ENCODE measurements at places on chromosomes 1 and 21.

- no peak for DNase-seq
Observed at GRCh38 chr21:42407476-42407875, 3.8 kb downstream of the UBASH3A start.

- DNase-seq = peak; percentile 72
Observed at GRCh38 chr1:37477198-37477931, 3.0 kb downstream of the ZC3H12A start.

DNA sequence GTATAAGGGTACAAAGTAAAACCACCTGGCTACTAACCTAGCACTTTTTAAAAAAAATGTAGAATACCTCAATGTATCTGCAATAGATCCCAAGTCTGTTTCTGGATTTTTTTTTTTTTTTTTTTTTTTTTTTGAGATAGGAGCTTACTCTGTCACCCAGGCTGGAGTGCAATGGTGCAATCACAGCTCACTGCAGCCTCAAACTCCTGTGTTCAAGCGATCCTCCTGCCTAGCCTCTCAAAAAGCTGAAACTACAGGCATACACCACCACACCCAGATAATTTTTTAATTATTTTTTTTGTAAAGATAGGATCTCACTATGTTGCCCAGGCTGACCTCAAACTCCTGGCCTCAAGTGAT lies 537.5 kb upstream of the CAMK1G start:
- DNase-seq = no peak

GRCh38 chr1:28313702-28314546 lies 14.9 kb upstream of the MED18 start:
- DNase-seq = no peak

- DNase-seq = no peak
Observed at GRCh38 chr1:56550138-56550858, 29.1 kb downstream of the PLPP3 start.

DNA sequence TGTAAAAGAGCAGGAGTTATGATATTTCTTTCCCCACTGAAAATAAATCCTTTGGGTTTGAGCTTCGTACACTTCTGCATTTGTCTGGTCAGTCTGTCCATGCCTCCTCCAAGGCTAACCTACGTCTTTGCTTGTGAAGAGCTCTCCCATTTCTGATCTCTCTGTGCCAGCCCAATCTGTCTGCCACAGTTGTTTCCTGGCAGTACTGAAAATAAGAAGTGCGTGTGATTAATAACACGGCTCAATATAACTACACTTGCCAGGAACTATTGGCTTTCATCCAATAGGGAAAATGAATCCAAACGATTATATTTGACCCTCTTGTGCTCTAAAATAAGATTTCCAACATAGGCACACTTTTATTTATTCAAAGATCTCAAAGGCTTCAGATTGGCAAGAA lies 19.2 kb upstream of the COL24A1 start:
- no peak for DNase-seq

DNA sequence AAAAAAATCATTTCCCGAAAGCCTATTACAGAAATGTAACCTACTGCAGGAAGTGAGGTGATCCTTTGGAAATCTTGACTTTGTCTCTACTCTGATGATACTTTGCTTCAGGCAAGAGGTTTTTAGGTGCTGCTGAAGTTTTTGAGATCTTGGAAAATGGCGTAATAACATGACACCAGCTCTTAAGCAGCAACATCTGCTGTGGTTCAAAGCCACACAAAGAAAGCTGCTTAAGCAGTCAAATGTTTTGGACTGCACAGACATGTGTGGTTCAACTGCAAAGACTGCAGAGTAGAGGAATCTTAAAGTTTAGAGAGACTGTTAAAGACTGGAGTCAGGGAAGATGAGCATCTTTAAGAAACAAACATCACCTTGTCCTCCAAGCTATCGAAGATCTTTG lies 139.0 kb downstream of the RASAL2 start:
- no peak for DNase-seq

DNA sequence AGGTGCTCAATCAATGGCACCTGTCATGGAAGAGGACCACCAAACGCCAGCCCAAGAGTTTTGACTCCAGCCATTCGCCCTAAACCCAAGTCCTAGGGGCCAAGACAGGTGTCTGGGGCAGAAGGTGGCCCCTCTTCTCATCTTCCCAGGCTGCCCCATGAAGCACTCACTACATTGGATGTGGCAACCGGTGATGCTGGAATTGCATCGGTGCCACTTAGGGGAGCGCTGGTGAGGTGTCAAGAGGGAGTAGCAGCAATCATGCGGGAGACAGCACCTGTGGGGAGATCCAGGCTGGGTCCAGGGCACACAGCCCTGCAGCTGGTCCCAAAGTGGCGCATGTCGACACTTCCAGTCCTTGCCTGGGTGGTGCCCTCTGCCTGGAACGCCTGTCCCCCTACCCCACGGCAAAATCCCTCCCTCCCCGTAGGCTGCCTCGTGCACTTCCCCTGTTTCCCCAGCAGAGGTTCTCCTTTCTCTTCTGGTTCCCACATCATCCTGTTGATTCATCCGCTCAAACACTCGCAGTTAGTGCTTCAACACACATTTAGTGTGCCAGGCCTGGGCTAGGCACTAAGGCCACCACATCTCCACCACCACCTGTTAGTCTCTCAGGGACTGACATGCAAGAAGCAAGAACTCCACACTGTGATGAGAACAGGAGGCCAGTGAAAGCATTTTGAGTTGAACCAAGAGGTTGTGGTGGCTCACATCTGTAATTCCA lies 18.5 kb downstream of the PLA2G2D start:
- DNase-seq = peak; percentile 24

- no peak for DNase-seq
Observed at GRCh38 chr1:198107091-198107501, 49.7 kb upstream of the NEK7 start.

GRCh38 chr1:41566274-41566885 lies 81.9 kb upstream of the EDN2 start:
- no peak for DNase-seq

DNA sequence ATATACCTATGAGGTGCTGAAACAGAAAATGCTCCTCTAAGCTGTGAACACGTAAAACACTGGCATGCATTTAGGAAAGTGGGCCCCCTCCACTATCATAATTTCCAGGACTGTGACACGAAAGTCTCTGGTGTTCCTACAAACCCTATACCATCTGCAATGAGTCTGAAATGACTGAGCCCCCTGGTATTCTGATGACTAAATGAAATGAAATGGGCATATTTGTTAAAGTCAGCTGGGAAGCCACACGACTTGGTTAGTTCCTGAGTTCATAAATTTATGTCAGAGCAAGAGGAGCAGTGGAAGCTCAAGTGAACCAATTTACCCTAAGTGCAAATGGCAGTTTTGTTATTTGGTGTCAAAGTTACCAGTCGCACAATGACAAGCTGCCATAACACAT lies 182.3 kb downstream of the KCTD3 start:
- DNase-seq = no peak

GRCh38 chr1:2644171-2644570 lies 11.4 kb upstream of the MMEL1 start:
- DNase-seq = no peak

GRCh38 chr1:2031546-2032540 lies 12.7 kb downstream of the GABRD start:
- no peak for DNase-seq

GRCh38 chr21:15000081-15000480 lies 64.7 kb downstream of the NRIP1 start:
- DNase-seq = no peak

GRCh38 chr1:62781841-62782543 lies 1.9 kb upstream of the ATG4C start:
- no peak for DNase-seq

DNA sequence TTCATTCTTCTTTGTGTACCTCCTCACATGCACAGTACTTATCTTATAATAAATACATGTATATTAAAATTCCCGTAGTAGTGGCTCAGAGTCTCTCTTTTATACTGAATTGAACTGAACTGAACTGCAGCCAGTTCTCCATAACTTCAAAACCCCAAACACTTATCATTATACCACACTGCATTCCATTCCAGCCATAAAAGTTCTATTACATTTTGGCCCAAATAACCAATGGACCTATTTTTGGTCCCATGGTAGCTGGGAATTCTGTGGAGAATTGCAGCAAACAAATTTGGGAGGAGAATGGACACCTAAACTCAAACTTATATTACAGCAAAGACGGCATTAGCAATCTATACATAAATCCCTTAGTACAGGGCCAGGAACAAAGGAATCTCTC lies 86.6 kb upstream of the C1orf87 start:
- DNase-seq = no peak

DNA sequence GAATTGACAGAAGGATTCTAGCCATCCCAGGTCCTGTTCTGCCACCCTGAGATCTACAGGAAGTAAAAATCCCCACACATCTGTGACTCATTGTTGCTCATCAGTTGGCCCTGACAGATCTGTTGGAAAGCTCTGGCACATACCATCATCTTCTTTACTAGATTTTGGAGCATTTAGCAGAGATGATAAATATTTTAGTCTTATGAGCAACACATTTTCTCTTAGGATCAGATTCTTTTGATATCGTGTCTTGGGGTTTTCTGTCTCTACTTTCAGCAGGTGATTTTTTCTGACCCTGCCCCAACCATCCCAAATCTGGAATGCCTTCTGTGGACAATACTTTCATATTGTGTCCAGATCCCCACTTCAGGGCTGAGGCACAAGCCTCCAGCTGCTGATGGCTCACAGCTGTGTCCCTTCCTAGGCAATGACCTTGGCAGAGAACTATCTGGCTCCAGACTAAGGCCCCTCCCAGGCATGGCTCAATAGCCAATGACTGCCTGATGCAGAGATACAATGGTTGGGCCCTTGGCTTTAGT lies 102.8 kb downstream of the GDAP2 start:
- no peak for DNase-seq

- DNase-seq = no peak
Observed at GRCh38 chr21:21439761-21440160, 441.6 kb downstream of the NCAM2 start.

DNA sequence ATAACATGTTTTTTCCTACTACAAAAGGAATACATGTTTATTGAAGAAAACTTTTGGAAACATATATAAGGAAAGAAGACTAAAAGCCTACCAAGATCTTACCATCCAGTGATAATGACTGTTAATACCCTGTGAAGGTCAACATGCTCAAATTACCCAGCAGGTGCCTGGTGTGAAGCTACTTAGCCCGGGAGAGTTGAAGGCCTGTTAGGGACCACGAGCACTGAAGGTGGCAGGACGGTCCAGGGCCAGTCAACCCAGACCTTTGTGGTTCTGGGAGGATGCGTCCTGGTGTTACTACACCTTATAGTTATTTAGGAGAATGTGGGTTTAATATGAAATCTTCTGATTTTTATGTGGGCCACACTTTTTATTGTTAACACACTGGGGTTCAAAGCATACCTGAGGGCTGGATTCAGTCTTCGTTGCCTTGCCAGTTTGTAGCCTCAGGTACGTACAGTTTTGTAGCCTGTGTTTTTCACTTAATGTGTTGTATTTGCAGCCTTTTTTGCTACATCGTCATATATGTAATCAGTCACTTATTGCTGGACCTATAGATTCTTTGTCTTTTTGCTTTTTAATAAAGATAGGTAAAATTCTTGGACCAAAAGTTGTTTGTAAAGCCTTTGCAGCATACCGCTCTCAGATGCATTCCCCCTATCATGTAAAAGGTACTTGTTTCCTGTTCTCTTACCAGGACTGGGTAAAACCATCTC lies 9.8 kb downstream of the ITSN1 start:
- no peak for DNase-seq

DNA sequence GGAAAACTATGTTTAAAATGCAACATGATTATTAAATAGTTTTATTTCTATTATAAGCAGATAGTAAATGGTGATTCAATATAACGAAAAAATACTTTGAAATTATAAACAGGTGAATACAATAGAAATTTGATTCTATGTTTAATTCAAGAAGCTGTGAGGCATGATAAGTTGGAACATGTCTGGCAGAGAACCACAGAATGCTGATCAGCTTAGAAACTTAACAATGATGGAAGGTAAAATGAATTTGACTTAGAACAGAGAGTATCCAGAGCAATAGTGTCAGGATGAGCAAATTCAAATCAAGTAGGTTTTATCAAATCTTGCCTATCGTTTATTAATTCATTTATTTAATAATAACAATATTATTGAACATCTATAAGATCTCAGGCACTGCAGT lies 83.4 kb upstream of the ADGRL4 start:
- DNase-seq = no peak
